HTR-8/SVneo (cell line): ENCODE measurements at places on chromosomes 2 and 18.

DNA sequence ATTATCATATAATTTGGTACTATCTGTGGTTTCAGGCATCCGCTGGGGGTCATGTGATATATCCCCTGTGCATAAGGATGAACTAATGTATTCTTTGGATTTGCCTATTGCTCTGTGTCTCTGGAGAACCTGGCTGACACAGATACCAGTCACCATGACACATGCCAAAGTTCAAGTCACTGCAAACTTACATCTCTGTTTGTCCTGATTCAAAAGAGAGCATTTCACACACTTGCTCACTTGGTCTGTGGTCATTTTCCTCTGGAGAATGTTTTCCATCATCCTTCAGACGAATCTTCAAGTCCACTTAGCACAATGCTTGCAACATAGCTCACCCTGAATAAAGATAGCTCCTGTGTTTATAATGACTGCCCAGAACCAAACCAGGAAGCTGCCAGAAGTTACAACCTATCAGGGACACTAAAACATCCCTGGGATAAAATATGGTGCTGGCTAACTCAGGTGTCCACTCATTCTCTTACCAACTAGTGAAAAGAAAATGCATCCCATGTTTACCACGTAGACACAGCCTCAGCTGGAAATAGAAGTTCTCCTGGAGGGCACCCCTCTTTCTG lies 18.1 kb downstream of the SULT1C3 start:
- DNase-seq = no peak

GRCh38 chr2:44430342-44430741 lies 68.6 kb downstream of the CAMKMT start:
- no peak for DNase-seq

DNA sequence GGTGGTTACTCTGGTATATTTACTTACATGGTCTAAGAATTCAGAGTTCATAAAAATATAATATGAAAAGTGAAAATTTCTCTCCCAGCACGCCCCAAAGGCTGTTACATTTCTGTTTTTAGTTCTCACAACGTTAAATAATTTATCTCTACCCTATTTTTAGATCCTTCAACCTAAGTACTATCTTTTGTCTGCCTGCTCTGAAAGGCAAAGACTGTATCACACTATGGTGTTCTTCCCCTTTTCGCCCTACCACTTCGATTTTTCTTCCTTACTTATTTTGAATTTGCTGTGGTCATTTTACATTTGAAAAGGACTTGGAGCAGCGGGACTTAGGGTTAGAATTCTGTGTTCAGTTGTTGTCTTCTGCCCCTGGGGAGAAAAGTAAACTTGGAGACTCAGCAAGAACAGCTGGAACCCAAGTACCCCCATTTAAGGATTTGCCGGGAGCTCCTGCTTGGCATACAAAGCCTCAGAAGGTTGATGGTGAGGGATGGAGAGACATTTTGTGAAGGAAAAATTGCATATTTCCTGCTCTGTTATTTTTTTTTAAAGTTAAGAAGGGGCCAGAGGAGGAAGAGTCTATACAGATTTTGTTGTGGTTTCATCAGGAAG lies 19.0 kb downstream of the ADAM23 start:
- no peak for DNase-seq

GRCh38 chr18:25077944-25078723 lies 273.8 kb downstream of the ZNF521 start:
- no peak for DNase-seq

GRCh38 chr18:58249712-58250111 lies 205.7 kb downstream of the NEDD4L start:
- no peak for DNase-seq

- no peak for DNase-seq
Measured at GRCh38 chr2:236449167-236449761, 120.4 kb upstream of the ACKR3 start.
